ENCODE measurements at places on chromosomes 4 and X. TPM values are rescaled to one million over a fixed set of nuclear protein-coding genes. Genes with fewer than 3 reads are reported as not detected.

GRCh38 chrX:67289055-67289499 lies 254.7 kb upstream of the AR start:
- DNase-seq = no peak

DNA sequence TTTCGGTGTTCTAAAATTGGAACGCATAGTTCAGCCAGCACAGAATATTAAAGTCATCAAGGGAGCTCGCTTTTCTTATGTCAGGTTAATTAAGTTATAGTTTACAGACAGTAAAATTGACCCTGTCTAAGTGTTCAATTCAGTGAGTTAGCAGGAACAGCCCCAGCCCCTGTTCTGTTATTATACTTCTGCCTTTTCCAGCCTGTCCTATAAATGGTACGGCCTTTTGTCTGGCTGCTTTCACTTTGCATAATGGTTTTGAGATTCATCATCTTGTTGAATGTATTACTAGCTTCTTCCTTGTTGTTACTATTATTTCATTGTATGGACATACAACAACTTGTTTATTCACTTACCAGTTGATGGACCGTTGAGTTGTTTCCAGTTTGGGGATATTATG lies 9.5 kb downstream of the CXCL13 start:
- DNase-seq = no peak

The SLC10A7 gene
- total RNA-seq = 16.5 TPM

The NPY5R gene
- not detected for total RNA-seq

GRCh38 chr4:146073517-146073916 lies 102.0 kb upstream of the LSM6 start:
- DNase-seq = no peak
